Stimulated activated CD4-positive, alpha-beta T cell treated with anti-CD3 and anti-CD28 coated beads, TNF-alpha, amount 100 ng/mL, for 4 hours (primary cell): ENCODE measurements at places on chromosomes 2 and 18.

DNA sequence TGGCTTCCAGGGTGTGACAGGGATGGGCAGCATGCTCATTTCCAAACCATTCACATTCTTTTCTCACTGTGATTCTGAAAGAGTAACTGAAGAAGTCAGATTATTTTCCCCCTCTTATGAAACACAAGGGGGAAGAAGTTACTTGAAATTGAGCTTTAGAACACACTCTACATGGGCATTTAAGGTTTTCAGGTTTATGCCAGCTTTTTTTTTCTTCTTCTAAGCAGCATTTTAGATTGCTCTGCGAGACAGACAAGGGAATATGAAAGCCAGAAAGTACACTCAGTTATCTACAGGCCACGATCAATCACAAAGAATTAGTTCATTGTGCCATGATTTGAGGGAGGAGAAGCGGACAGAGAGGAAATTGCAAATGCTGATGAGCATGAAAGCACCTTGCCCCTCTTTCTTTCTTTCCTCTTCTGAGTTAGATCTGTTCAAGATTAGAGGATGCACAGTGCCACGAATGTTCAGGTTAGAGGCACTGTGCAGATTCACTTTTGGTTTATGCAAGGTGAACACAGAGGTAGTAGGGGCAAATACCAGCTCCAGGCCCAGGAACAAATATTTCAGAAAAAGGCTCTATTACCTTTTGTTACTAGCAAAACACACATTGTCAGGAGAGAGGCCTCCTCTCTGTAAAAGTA, 49.2 kb downstream of the CXCR4 start:
- no peak for DNase-seq

DNA sequence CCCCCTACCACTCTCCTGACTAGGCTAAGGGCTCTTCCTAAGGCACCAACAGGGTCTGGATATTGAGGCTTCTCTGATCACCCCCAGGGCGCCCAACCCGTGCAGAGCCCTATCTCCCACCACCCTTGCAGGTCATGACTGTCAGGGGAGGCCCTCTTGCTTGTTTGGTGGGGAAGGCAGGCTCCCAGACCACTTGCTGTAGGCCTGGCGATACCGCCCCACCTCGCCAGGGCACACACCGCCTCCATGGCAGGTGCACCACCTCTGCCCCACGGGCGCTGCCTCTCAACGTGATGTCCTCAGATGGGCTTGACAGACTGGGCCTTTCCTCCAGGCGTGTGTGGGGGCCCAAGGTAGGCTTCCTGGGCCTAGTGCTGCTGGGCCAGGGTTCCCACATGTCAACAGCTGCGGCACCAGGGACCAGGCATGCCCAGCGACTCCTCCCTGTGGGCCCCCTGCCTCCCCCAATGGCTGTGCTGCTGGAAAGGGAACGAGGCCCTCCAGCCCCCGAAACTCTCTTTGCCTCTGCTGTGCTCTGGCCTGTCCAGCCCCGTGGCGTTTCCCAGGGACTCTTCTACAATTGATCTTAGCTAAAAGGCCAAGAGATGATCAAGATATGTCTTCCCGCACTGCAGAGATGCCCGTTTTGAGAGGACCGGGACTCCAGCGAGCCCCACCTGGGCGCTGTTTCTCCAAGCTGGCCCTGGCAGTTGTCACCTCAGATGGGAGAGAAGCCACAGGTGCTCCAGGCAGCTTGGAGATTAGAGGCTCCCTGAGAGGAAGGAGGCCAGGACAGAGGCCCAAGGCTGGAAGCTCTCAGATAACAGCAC, 7.5 kb downstream of the NPPC start:
- DNase-seq = no peak

GRCh38 chr2:118380915-118381653, 292.8 kb downstream of the INSIG2 start:
- DNase-seq = no peak

- DNase-seq = no peak
These were observed 55.6 kb downstream of the QPCT start for GRCh38 chr2:37400041-37400440.

DNA sequence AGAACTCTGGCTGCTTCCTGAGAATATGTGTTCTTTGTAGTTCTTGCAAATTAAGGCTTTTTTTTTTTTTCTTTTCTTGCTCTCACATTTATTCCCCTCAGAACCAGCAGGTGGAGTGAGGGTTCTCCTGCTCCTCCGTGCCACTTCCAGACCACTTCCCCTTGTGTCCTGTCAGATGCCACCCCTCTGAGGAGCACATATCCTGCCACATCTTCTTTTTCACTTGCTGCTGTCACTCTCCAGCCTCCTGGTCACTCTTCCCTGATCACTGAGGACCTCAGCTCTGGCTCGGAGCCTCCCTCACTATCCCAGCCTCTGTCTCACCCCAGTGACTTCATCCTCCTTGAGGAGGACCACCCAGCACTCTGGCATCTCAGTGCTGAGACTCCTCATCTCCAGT, 100.5 kb downstream of the TACR1 start:
- no peak for DNase-seq

DNA sequence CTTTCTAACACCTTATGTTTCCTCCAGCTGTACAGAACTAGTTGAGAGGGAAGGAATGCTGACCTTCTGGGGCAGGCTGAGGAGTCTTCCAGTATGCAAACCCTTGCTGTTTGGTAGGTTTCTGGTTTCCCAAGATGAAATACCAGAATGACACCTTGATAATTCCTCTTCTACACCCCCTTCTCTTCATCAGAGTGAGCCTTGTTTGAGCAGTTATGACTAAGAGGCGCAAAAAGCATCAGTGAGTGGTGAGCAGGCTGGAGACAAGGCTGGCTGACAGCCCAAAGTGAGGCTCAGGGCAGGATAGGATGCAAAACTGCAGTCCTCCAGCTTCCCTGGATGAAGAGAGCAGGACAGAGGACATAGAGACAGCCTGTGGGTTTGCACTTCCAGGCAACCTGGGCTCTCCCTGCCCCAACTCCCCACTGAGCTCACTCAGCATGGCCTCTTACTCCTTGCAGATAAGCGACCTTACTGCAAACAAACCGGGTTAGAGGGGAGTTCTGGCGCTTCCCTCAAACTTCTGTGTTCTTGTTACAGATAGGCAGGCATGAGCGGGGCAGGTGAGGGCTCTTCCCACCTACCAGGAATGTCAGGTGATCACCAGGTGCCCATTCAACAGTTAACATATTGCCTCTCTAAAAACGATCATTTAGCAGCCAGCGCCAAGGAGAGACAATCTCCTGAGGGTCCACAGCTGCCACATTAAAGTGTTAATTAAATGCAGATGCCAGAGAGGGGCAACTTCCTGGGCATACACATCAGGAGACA, 5.4 kb downstream of the MPPE1 start:
- DNase-seq = no peak

GRCh38 chr2:241381872-241382271, 25.8 kb downstream of the FARP2 start:
- DNase-seq = no peak

GRCh38 chr2:218607436-218608115, at the start of gene PLCD4:
Gene PLCD4, plus strand, starts transcription at chr2:218607899. Its CDS starts 7,841 bp downstream, at chr2:218615740.
- no peak for DNase-seq

GRCh38 chr2:120445449-120446143, 99.7 kb downstream of the INHBB start:
- no peak for DNase-seq
